HCT116 (cell line): ENCODE measurements at places on chromosomes 16 and 17.

DNA sequence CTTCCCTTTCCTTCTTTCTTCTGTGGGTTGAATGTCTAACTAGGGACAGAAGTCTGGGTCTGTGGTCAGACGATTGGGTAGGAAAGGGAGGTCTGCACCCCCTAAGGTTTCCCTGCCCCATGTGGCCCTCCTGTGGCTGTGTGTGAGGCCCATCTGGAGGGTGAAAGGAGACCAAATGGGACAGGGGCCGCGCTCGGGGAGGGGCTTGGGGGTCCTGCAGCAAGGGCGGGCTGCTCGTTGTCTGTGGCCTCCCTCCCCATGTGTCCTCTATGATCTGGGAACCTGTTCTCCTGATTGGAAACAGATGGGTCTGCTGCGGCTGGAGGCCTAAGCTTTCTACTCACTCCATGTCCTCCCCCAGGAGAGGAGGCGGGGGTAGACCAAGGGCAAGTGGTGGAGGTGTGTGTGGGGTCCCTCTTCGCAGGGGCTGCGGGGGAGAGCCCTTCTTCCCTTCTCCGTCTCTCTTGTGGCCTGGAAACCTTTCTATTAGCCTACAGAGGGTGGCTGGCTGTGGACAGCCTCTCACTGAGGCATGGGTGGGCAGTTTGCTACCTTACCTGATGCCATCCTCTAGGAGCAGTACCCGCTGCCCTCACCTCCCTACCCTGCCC, 18.6 kb downstream of the IGFBP4 start:
- no peak for DNase-seq

DNA sequence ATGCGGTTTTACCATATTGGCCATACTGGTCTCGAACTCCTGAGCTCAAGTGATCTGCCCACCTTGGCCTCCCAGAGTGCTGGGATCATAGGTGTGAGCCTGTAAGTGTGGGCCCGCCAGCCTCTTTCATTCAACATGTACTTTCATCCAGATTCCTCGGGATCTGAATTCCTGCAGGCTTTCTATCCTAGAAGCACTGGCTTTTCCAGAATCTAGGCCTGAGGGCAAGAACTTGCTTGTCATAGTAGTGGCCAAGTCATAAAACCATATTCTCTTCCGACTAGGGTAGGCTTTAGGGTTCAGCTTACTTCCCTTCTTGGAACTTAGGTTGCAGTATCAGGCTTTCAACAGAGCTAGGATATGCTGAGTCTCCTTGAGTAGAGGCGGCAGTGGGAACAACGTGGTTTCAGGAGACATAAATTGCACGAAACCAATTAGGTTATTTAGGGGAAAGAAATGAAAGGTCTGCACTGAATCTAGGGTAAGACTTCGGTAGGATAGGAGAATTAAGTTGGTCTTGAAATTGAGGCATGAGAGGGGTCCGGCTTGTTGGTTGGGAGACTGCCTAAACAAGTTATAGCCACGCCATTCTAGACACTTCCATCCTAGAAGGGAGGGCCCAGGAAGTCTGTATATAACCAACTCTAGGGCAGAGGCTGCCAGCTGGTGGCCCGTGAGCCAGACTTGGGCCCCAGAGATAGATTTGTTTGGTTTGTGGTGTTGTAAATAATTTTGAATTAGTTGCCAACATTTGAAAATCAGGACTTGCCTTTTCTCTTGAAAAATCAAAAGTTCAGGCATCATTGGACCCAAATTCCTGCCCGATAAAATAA, 15.6 kb downstream of the SLC7A6 start:
- no peak for DNase-seq

GRCh38 chr16:20255002-20255401, 72.3 kb downstream of the GP2 start:
- DNase-seq, result no peak

DNA sequence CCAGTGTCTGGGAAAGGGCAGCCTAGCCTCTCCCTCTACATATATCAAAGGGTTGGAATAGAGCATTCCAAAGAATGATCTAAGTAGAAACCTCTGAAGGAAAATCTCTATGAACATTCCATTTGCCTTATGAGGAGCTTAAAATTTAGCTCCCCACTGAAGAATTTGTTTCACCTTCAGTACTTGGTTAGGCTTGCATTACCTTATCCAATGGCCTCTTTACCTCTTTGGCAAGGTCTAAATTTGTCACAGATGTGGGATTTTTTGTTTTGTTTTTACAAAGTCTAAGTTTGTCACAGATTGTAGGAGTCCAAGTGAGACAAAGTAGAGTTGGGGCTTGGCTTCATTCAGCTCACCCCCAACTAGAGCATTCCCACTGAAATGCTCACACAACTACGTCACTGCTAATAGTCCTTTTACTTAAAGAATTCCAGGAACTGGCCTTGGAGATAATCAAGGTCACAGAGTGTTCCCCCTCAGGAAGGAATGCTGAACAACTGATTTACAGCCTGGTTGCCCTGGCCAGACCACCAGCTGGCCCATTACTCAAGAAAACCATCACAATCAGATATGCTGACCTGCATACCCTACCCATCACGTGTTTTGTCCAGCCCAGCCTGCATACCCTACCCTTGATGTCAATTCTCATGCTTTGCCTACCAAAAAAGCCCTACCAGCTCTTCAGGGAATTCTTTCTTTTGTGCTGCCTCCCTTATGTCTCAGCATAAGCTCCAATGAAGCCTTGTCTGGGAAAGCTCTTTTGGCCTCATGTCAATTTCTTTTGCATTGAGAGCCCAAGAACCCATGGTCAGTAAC, 26.5 kb upstream of the PPM1D start:
- no peak for DNase-seq

GRCh38 chr17:72631568-72631948, 460.9 kb downstream of the SLC39A11 start:
- DNase-seq, result no peak

DNA sequence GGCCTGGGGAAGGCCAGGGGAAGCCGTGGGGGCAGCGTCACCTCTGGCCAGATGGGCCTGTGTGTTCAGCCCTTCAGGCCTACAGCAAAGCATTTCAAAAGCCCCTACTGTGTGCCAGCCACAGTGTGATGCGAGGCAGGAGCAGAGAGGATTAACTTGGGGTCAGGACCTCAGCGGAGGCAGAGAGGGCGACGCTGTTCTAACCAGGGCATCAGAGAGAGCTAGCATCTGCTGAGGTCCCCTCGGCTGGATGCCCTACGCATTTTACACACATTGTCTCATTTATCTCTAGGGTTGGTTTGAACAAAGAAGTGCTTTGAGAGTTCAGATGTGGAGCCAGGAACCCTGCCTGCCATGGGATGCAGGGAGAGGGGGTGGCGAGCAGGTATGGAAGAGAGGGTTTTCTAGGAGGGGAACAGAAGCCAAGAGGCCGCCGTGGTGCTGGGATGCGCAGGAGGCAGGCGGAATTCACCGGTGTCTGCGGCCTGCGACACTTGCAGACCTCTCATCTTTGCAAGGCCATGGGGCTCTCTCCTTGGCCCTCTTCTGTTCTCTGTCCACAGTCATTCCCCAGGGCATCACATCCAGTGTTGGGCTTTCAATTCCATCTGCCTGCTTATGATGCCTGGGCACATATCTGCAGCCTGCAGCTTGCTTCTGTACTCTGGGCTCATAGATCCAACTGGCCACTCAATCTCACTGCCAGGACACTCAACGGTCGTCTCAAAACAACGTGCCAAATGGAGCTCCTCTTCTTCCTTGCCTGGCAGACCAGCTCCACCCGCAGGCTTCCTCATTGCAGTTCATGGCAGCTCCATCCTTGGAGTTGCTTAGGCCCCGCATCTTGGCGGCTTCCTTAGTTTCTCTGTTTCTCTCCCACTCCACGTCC, 8.1 kb upstream of the NKD1 start:
- no peak for DNase-seq
